CD8-positive, alpha-beta memory T cell (primary cell): ENCODE measurements at places on chromosomes 12 and 14.

GRCh38 chr14:28436821-28437220 is 329.8 kb upstream of the FOXG1 start:
- no peak overlapping the region for H3K4me3 ChIP-seq
- no peaks in the 10 kb centered on the region for H3K4me1 ChIP-seq
- H3K27me3 ChIP-seq, result no peaks in the 10 kb centered on the region
- H3K27ac ChIP-seq, result no peak overlapping the region
- no peak for DNase-seq

- H3K4me3 ChIP-seq, result no peak overlapping the region
- H3K27ac ChIP-seq, result no peak overlapping the region
- H3K27me3 ChIP-seq, result no peaks in the 10 kb centered on the region
- no peaks in the 10 kb centered on the region for H3K36me3 ChIP-seq
- no peaks in the 10 kb centered on the region for H3K4me1 ChIP-seq
Observed at GRCh38 chr12:124217508-124218242, 77.2 kb upstream of the RFLNA start.

- no peak overlapping the region for H3K27ac ChIP-seq
- H3K27me3 ChIP-seq, result no peaks in the 10 kb centered on the region
- H3K4me1 ChIP-seq, result peaks cover 29% of the 10 kb centered on the region
- no peaks in the 10 kb centered on the region for H3K36me3 ChIP-seq
- H3K4me3 ChIP-seq, result no peak overlapping the region
Observed at GRCh38 chr14:100549834-100550625, 37.2 kb downstream of the BEGAIN start.

DNA sequence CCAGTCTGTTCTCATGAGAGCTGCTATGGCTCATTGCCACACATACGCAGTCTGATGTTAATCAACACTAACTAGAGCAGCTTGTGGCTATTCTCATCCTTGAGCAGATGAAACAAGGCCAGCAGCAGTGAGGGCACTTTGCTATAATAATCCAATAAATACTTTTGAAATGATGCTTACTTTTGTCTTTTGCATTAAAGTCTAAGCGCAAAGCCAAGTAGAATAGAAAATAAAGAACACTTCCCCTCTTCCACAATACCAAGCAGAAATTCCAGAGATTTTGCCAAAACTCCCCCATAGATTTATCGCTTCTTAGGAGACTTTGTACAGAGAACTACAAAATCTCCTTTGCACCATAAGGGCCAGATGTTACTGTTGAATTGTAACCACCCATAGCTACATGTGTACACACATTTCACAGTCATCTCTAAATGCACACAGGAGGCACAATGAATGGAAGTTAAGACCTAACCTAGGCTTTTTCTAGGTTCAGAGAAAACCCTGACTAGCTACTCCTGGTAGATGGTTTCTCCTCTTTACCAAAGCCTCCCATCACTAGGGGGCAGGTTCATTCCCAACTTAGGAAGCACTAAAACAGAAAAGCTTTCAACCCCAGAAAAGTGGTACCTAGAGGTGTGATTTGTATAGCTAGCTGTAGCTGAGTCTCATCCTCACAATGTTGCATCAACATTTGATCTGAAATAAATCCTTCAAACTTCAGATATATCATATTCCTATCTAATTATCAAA is 119.3 kb downstream of the HMGA2 start:
- H3K27ac ChIP-seq, result no peak overlapping the region
- H3K27me3 ChIP-seq, result no peaks in the 10 kb centered on the region
- no peaks in the 10 kb centered on the region for H3K36me3 ChIP-seq
- H3K4me3 ChIP-seq, result no peak overlapping the region

- no peaks in the 10 kb centered on the region for H3K36me3 ChIP-seq
- no peak for DNase-seq
- peak overlapping the region; percentile 82 for H3K27ac ChIP-seq
Observed at GRCh38 chr12:93442411-93443340, 929 bp upstream of the UBE2N start.

DNA sequence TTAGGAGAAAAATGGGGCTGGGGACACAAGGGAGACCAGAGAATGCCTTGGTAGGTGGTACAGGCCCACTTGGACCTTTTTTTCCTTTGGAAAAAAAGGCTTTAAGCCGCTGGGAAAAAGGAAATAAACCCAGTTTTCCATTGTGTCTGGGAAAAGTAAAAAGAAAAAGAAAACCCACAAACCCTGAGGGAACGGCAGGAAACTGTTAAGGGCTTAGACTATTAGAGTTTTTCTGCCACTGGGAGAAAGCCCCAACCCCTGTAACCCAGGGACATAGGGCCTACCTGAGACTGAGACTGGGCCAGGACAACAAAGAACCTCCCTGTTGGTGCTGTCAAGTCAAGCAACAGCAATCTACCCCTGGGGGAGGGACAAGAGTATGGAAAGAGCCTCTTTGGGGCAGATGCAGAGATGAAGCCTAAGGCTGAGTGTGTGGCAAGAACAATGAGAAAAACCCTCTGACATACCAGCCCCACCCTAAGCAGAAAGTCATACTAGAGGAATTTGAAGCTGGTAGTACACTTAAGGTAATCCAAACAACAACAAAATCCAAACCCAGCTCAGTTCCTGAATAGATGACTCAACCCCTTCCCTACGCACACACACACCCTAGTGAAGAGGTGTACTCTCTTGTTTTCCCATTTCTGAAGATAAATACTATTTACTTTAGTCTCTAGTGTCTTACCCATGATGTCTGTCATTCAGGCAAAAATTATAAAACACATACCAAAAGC is 22.8 kb downstream of the ATF1 start:
- H3K27me3 ChIP-seq, result no peaks in the 10 kb centered on the region
- peaks cover 4% of the 10 kb centered on the region for H3K4me1 ChIP-seq
- no peaks in the 10 kb centered on the region for H3K36me3 ChIP-seq
- no peak for DNase-seq
- H3K27ac ChIP-seq, result no peak overlapping the region

DNA sequence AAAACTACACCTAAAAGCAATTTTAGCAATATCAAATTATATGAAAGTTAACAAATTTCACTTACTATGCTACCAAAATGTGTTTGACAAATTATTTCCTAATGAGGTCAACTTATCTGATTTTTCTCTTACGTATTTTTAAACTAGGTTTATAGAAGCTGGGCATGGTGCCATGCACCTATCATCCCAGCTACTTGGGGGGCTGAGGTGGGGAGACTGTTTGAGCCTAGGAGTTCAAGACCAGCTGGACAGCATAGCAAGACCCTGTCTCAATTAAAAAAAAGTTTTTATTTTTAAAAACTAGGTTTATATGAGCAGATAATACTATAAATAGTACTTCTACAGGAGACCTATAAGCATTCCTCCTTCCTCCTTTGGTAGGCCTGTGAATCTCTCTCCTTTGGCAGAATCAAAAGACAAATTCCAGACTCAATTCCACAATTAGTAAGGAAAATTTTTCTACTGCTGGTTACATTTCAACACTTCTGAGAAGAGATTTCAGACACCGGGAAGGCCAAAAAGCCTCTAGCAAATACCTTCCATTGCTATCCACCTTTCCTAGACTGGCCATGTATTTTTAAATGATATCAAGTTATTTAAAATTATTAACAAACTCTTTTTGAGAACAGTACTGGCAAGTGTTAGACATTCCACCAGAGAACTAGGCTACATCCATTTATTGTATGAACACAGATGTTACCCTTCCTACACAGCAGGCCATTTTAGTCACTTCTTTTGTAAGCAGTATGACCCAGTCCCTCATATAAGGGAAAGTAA is 34.4 kb downstream of the CDK17 start:
- H3K27me3 ChIP-seq, result no peaks in the 10 kb centered on the region
- H3K27ac ChIP-seq, result no peak overlapping the region
- H3K36me3 ChIP-seq, result no peaks in the 10 kb centered on the region
- H3K4me1 ChIP-seq, result peaks cover 67% of the 10 kb centered on the region
- DNase-seq, result no peak

DNA sequence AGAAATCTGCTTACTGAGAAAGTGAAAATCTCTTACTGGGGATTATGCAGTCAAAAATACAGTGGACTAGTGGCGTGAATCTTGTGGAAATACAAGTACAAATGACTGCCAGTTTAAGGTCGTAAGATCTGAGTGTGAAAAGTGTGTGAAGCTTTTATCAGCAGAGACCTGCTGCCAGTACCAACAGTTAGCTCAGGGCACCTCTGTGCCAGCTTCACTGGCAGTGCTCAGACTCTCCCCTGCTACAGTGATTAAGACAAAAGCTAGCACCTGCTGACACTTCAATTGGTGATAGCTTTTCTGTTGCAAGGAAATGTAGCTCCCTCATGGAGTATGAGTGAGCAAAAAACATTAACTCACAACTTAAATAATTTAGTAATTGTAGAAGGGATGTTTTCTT is 185.1 kb downstream of the ANO6 start:
- no peaks in the 10 kb centered on the region for H3K4me1 ChIP-seq
- peaks cover 11% of the 10 kb centered on the region for H3K36me3 ChIP-seq
- no peak for DNase-seq
- H3K27ac ChIP-seq, result no peak overlapping the region
- H3K4me3 ChIP-seq, result no peak overlapping the region
- H3K27me3 ChIP-seq, result no peaks in the 10 kb centered on the region

- no peak overlapping the region for H3K27ac ChIP-seq
- H3K27me3 ChIP-seq, result no peaks in the 10 kb centered on the region
- no peak for DNase-seq
- no peaks in the 10 kb centered on the region for H3K36me3 ChIP-seq
Observed at GRCh38 chr12:96303653-96304052, 96.6 kb downstream of the CDK17 start.

GRCh38 chr14:65986041-65986440 is 500.1 kb upstream of the CCDC196 start:
- H3K27ac ChIP-seq, result no peak overlapping the region
- H3K27me3 ChIP-seq, result no peaks in the 10 kb centered on the region
- no peak overlapping the region for H3K4me3 ChIP-seq
- no peaks in the 10 kb centered on the region for H3K36me3 ChIP-seq
- no peaks in the 10 kb centered on the region for H3K4me1 ChIP-seq
- DNase-seq, result no peak

- DNase-seq, result no peak
- no peak overlapping the region for H3K27ac ChIP-seq
- no peaks in the 10 kb centered on the region for H3K36me3 ChIP-seq
- H3K27me3 ChIP-seq, result no peaks in the 10 kb centered on the region
Observed at GRCh38 chr12:66072135-66072534, 58.4 kb downstream of the LLPH start.

DNA sequence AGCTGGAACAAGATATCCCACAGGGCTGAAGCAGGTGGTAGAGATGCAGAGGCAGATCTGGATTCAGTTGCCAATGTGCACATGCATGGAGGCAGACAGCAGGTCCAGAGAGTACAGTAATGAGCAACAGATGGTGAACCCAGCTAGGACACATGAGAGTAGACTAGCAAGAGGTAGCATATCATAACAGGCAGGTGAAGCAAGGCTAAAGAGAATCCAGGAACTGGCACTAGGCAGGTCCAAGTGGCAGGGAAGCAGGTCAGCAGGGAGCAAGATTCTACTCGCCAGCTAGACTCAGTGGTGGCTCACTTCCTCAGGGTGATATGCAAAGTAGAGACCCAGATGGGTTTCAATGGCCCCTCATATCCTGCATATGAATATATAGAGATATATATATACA is 15.3 kb upstream of the MYF6 start:
- H3K27me3 ChIP-seq, result no peaks in the 10 kb centered on the region
- H3K4me3 ChIP-seq, result no peak overlapping the region
- H3K4me1 ChIP-seq, result no peaks in the 10 kb centered on the region
- no peaks in the 10 kb centered on the region for H3K36me3 ChIP-seq

DNA sequence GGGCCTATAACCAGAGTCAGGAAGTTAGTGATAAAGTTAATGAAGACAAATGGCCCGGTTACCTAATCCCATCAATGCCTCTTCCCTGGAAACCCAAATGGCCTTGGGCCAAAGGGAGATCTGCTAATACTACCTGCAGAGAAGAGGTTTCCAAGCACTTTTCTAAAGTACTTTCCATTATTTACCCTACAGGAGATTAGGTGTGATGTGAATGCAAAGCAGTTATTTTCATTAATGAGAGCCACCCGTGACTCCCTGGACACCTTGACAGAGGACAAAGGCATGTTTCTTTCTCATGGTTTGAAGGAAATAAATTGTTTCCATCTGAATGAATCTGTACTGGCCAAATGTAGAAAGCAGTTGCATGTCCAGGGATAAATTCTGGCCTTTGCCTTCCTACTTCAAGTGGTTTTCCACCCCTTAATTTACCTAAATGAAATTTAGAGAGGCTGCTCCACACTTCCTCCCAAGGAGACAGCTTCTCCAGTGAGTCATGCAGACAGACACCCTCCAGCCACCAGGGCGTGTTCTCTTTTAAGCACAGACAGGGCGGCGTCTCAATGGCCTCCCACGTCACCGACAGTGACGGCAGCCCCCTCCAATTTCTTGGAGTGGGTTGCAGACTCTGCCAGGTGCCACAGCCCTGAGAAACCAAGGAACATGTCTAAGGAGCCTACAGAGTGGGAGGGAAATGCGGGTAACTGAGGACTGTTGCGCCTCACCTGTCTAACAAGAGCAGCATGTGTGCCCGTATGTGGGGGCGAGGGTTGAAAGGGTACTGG is 43.9 kb upstream of the GNPNAT1 start:
- no peak for DNase-seq
- H3K27me3 ChIP-seq, result no peaks in the 10 kb centered on the region
- H3K27ac ChIP-seq, result no peak overlapping the region
- no peaks in the 10 kb centered on the region for H3K36me3 ChIP-seq

GRCh38 chr14:23729720-23730387 is 93.7 kb downstream of the DHRS2 start:
- H3K36me3 ChIP-seq, result no peaks in the 10 kb centered on the region
- no peak for DNase-seq
- no peak overlapping the region for H3K27ac ChIP-seq
- no peaks in the 10 kb centered on the region for H3K27me3 ChIP-seq
- H3K4me1 ChIP-seq, result no peaks in the 10 kb centered on the region
- no peak overlapping the region for H3K4me3 ChIP-seq

- H3K4me3 ChIP-seq, result no peak overlapping the region
- DNase-seq, result no peak
- H3K4me1 ChIP-seq, result no peaks in the 10 kb centered on the region
- H3K27ac ChIP-seq, result no peak overlapping the region
Observed at GRCh38 chr12:109387425-109388166, 39.9 kb downstream of the MYO1H start.

DNA sequence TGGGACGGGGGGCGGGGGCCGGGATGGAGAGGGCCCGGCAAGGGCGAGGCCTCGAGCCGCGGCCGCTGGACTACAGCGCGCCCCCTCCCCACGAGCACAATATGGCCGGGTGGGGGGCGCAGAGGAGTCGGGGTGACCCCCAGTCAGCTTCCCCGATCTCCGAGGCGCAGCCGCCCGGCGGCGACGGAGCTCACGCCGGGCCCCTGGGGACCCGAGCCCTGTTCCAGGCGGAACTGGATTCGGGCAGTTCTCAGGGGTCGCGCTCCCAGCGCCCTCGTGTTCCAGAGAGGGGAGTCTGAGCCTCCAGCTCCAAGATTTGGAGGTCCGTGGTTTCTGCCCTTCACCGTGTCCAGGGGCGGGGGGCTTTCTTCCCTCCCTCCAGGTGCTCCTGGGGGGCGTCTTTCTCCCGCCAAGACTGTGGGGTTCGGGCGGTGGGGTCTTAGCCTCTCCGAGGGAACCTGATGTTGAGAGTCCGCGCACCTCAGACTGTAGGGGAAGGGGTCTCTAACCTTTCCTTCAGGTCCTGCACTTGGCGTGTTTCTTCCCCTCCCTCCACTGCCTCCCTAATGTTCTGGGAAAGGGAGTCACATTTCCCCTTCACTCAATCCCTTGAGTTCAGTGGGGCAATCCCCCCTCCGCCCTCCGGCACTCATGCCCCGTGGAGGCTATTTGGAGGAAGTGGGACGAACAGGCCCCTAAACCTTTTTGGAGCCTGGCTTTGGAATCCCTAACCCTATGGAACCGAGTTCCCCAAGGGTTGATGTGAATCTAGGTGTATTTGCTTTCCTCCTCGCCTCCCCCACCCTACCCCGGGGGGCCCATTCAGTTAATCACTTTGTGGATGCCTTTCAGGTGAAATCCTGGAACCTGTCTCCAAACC is 584 bp downstream of the ACVR1B start:
- H3K4me1 ChIP-seq, result peaks cover 28% of the 10 kb centered on the region
- H3K36me3 ChIP-seq, result no peaks in the 10 kb centered on the region
- H3K27me3 ChIP-seq, result no peaks in the 10 kb centered on the region
- H3K4me3 ChIP-seq, result peak overlapping the region; percentile 78
- no peak for DNase-seq
